ENCODE measurements at places on chromosomes 6 and 20. TPM values are rescaled to one million over a fixed set of nuclear protein-coding genes. Genes with fewer than 3 reads are reported as not detected.

Gene EHMT2
- total RNA-seq, result 74.5 TPM

Gene MMP24
- 0.52 TPM for total RNA-seq

Gene KCNK16
- not detected for total RNA-seq

- DNase-seq, result no peak
Measured at GRCh38 chr20:51131811-51132210, 108.9 kb upstream of the KCNG1 start.

- DNase-seq, result no peak
Measured at GRCh38 chr6:143169440-143169839, 108.8 kb downstream of the AIG1 start.

GRCh38 chr20:30610751-30611150, 646.7 kb upstream of the DEFB115 start:
- DNase-seq, result no peak

- no peak for DNase-seq
Measured at GRCh38 chr6:134675110-134676054, 274.5 kb downstream of the ALDH8A1 start.

GRCh38 chr20:53838311-53838868, 232.0 kb downstream of the BCAS1 start:
- no peak for DNase-seq

DNA sequence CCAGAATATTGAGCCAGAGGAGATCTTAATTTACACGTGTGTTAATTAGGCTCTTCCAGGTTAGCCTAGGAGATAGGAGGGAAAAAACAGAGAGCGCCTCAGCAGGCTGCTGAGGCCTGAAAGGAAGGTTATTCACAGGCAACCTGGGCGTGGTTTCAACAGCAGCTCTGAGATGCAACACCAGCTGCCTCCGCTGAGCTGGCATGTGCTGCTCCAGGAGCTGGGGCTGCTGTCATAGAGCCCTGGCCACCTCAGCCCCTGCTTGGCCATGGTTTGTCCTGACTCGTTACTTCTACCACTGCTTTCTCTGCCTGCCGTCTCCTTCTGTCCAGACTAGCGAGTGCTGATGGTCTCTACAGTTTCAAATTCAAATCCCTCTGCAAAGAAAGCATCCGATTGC, 32.4 kb upstream of the RPP40 start:
- DNase-seq, result peak; percentile 17

- peak; percentile 56 for DNase-seq
Measured at GRCh38 chr6:105459049-105459448, 56.2 kb upstream of the PREP start.

DNA sequence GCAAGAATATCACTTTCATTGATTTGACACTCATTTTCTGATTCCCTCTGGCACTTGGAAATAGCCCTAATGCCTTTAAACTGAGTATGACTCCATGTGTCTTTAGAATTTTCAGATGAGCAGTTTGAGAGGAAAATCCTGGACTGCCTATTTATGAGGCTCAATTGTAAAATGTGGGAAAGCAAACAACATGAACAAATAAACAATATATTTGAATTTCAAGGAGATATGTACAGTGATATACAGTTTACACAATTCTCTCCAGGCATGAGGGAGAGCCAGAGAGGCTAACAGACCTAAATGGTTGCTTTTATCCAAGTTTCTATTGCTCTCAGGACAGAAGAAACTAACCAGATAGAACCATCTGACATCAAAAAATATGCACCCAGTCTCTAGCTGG, 748.2 kb upstream of the NRSN1 start:
- DNase-seq, result no peak

GRCh38 chr20:48211238-48211637, 426.0 kb upstream of the SULF2 start:
- no peak for DNase-seq

DNA sequence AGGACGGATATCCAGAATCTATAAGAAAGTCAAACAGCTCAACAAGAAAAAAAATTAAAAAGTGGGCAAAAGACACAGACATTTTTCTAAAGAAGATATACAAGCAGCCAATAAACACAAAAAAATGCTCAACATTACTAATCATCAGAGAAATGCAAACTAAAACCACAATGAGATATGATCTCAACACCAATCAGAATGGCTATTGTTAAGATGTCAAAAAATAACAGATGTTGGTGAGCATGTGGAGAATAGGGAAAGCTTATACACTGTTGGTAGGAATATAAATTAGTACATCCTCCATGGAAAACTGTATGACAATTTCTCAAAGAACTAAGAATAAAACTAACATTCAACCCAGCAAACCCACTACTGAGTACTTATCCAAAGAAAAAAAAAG, 23.3 kb upstream of the OSTM1 start:
- DNase-seq, result peak; percentile 2

GRCh38 chr6:1765160-1765903, 155.6 kb downstream of the FOXC1 start:
- no peak for DNase-seq

- DNase-seq, result no peak
Measured at GRCh38 chr20:2536560-2536986, at the start of gene TMC2. Gene TMC2 (plus strand): TSS chr20:2536573. CDS start chr20:2536622, 49 bp downstream.

- peak; percentile 32 for DNase-seq
Measured at GRCh38 chr6:43973357-43973756, 153.9 kb downstream of the MRPL14 start.

DNA sequence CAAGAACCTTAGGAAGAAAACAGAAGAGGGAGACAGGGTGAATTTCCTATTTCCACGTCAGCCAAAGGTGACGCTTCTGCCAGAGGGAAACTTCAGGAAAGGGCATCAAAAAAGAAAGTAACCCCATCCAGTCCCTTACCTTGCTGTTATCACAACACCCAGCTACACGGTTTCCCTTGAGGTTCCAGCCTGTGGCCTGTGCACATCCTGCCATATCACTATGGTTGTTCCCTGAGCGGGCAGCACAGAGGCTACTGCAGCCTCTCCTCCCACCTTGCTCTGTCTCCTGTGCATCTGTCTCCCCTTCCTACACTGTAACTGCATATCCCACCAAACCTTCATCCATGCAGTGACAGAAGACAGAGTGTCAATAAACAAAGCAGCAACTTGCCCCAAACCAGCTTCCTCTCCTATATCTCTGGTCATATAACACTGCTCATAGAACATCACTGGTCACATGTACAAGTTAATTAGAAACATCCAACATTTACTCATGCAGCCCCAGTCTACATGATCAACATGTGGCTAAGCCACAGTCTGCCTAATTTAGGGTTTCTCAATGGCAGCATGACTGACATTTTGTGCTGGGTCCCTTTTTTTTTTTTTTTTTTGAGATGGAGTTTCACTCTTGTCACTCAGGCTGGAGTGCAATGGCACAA, 54.7 kb downstream of the GFOD1 start:
- no peak for DNase-seq

DNA sequence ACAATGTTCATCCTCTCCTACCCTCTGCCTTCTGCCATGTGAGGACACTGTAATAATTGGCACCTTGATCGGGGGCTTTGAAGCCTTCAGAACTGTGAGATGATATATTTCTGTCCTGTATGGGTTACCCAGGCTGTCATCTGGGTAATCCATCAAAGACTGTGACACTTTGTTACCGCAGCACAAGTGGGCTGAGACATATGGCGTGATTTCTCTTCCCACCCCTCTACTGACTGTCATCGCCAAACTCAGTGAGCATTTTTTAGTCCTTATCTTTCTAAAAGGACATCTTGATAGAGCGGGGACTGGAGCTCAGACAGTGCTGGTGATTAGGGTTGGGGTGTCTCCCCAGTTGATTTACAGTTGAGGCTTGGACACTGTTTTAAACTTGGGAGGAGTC, 10.4 kb upstream of the PLG start:
- no peak for DNase-seq
